Endothelial cell (in vitro differentiated cells): ENCODE measurements at places on chromosomes 3 and 15.

DNA sequence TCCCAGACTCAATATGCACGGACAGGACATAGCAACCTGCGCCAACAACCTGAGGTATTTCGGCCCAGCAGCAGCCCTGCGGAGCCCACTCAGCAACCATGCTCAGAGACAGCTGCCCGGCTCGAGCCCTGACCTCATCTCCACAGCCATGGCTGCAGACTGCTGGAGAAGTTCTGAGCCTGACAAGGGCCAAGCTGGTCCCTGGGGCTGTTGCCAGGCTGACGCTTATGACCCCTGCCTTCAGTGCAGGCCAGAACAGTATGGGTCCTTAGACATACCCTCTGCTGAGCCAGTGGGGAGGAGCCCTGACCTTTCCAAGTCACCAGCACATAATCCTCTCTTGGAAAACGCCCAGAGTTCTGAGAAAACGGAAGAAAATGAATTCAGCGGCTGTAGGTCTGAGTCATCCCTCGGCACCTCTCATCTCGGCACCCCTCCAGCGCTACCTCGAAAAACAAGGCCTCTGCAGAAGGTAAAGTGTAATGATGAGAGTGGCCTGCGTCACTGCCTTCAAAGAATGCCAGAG lies 25.5 kb downstream of the TMEM41A start:
- DNase-seq: no peak

DNA sequence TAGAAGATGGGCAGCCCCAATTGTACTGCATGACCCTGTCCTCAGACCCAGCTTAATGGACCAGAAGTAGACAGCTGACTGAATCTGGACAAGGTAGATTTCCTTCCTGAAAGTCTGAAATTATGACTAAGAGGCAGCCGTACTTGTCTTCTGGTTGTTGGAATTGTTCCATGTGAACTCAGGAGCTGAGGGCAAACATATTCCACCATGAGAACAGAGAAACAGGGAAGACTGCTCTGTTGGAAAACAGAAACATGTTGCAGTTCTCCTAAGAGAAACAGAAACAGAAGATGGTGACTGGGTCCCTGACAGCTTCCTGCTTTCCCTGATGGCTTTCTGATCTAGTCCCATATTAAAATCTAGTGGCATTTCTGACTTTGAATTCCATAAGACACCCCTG lies 24.1 kb downstream of the POPDC2 start:
- no peak for DNase-seq

DNA sequence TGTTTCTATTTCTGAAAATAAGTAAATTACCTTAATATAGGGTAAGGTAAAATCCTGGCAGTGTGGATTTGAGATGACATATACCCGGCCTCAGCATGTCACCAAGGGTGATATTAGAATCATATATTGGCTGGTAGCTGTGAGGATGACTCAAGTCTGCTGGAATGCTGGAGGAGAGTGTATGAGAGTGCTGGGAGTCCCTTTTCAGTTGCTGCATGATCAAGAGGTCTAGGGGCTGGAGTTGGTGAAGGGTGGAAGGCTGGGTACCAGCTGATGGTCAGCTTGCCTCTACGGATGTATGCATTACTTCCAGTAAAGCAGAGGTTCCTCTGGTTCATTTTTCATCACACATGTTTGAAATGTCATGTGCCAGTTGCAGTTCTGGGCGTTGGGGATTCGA lies 40.6 kb downstream of the SLC25A26 start:
- DNase-seq: no peak

GRCh38 chr15:33908406-33908805 lies 59.9 kb upstream of the CHRM5 start:
- DNase-seq: no peak

DNA sequence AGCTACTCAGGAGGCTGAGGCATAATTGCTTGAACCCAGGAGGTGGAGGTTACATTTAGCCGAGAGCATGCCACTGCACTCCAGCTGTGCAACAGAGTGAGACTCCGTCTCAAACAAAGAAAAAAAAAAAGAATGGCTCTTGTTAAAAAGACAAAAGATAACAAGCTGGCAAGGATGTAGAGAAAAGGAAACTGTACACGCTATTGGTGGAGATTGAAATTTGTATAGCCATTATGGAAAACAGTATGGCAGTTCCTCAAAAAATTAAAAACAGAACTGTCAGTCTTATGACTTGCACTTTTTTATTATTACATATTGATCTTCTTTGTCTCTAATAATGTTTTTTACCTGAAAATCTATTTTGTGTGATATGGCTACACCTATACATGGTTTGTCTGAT lies 41.9 kb downstream of the MEX3B start:
- DNase-seq: no peak

DNA sequence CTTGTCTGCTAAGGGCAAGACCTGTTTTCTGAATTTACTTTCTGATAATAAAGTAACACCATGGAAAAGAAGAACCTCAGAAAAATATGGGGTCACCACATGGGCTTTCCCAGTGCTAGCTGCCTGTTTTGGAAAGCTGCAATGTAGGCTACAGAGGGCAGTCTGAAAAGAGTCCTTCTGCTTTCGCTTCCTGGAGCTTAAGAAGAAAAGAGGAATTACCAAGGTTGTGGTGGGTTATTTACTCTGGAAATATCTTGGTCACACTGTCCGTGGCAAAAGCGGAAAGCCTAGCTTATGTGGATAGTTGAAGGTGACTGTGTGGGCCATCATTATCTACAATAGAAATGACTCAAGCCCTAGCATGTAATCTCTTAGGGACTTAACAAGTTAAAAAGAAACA lies 31.7 kb upstream of the IP6K2 start:
- no peak for DNase-seq

GRCh38 chr3:112377568-112378071 lies 44.7 kb downstream of the CD200 start:
- no peak for DNase-seq
